ENCODE measurements at places on chromosomes 16 and 17.

DNA sequence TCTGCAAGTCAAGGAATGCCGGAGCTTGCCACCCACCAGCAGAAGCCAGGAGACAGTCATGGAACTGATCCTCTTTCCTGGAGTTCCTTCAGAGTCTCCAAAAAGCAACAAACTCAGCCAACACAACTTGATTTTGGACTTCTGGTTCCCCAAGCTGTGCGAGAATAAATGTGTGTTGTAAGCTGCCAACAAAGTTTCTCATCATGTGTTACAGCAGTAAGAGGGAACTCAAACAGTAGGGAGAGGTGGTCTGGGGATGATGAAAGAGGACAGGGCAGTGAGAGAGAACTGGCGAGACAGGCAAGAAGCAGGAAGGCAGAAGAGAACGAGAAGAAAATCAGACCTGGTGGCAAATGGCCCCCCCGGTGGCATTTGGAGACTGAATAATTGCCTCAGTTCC lies 204.9 kb downstream of the MAF start:
- no peak for DNase-seq

DNA sequence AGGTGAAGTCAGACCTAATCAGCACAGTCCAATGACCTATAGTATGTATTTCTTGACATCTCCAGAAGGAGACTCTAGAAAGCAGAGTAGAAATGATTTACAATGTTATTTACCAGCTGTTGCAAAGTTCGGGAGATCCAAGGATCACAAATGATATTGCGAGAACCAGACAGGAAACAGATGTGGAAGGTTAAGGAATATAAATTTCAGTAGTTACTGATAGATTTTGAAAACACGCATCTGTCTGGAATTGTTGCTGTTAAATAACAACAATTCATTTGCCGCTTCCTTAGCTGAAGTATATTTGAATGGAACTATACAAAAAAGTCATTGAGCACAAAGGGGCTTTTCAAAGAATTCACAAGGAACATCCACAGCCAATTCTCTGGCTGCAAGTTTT lies 72.0 kb downstream of the STXBP4 start:
- DNase-seq, result no peak

DNA sequence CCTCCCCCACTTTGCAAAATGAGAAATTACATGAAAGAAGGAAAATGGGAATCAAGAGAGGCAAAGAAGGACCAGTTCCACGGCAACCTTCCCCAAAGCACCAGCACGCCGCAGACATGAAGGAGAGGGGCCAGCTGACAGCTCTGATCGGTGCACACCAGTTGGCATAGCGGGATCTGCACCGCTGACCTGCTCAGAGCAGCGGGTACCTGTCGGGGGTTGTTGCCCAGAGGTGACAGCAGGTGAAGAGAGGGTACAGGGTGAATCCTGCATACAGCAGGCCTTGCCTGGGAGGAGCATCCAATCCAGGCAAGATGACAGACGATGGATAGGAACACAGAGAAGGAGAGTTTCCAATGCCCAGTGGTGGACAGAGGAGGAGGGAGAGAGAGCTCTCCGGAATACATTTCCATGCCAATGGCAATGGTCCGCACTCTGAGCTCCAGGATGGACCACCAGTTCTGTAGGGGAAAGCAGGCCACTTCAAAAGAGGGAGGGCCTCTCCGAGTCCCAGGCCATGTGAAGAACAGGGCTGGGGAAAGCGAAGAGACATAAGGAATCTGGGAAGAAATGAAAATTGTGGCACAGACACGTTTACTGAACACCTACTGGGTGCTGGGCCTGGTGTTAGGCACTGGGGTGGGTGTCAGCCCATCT lies 24.0 kb downstream of the CEP295NL start:
- no peak for DNase-seq

DNA sequence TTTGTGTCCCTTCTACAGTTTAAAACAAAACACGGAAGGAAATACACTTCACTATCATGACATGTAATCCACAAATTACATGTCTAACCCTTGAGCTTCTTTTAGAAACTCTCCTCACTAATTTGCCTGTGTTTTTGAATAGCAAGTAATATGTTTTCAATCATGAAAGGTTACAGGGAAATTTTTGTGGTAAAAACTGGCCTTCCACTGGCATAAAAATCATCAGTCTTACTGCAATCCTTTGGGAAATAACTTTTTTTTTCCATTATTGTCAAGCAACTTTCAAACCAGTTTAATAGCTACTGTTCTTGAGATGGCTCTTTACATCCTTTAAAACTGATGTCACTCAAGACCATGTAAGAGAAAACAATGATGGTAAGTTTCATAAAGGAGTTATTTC lies 27.0 kb downstream of the MYO1D start:
- DNase-seq, result no peak

GRCh38 chr17:42233994-42234393 lies 39.7 kb upstream of the GHDC start:
- no peak for DNase-seq

DNA sequence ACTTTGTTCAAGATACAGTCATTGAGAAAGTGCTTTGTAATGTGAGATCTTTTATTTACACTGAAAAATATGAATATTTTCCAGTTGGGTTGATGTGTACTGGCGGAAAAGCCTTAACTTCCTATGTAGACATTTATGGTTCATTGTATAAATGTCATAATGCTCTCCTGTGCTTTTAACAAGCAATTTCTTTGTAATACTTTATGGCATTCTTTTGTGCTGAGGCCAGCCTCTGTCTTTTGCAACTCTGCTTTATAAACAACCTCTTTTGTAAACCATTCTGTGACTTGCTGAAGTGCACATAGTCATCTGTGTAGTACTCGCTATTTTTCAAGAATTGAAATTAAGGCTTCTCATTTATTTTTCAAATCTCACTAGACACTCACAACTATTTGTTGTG lies 291.2 kb downstream of the CDH11 start:
- no peak for DNase-seq

DNA sequence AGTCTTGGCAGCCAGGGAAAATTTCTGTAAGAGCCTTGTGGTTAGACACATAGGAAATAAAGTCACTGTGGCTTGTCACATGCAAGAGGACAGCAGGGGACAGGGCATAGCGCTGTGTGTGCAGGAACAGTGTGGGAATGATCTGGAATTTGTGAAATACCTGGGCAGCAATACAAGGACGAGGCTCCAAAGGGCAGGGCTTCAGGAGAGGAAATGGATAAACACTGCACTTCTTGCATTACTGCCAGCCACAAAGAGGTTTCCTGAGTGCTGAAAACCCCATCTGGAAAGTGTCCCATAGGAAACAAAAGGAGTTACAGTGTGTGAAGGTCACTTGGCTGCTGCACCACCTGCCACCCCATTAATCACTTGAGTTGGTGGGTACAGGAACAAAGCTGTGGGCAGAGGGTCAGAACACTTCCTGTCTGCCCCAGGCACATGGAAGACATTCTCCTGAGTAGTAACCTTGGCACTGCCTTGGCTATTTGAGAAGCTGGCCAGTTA lies 12.1 kb upstream of the HP start:
- no peak for DNase-seq

- no peak for DNase-seq
Observed at GRCh38 chr17:81418710-81419318, 23.6 kb downstream of the BAHCC1 start.

DNA sequence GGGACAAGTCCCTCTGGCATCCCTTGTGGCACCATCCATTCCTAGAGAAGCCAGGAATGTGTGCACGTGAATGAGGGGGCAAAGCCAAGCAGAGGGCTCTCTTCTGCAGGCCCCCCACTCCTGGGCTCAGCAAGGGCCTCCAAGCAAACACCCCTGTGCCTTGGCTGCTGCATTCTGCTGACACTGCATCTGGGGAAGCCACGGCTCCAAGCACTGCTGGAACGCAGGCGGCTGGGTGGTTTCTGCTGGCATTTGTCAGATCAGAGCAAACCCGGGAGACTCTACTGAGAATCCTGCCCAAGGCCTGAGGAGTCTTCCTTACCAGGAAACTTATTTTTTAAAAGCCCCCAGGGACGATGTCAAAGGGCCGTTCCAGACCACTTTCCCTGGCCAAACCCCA lies 23.3 kb downstream of the ATP6V0D1 start:
- no peak for DNase-seq

- DNase-seq, result peak; percentile 68
Observed at GRCh38 chr16:23557779-23558702, 514 bp downstream of the UBFD1 start.

GRCh38 chr17:55639096-55639495 lies 83.6 kb downstream of the TMEM100 start:
- no peak for DNase-seq

DNA sequence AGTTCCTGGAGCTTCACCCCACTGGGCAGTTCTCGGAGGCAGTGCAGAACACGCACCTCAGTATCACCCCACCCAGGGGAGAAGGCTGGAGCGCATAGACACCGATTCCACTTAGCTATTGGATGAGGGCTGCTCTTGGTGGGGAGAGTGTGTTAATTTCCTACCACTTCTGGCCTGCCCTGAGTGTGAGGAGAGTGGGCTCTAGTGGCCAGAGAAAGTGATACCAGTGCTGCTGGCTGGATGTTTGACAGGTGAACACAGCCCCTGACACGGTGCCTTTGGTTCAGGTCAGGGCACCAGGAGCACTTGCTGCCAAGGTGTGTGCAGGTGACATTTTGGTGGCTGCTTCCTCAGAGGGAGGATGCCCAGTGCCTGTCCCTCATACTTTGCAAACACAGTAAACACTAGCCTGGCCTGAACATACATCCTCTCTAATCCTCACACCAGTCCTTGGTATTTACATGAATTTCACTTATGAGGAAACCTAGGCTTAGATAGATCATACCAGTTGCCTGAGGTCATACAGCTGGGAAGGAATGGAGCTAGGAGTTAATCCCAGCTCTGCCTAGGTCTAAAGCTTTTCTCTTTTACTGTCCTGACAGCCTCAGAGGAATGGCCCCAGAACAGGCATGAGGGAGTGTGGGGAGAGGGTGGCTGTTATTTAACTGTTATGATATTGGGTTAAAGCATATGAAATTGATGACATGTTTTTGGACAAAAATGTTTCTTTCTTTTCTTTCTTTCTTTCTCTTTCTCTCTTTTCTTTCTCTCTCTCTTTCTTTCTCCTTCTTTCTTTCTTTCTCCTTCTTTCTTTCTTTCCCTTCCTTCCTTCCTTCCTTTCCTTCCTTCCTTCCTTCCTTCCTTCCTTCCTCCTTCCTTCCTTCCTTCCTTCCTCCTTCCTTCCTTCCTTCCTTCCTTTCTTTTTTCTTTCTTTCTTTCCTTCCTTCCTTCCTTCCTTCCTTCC lies 21.0 kb upstream of the ITGAX start:
- no peak for DNase-seq

DNA sequence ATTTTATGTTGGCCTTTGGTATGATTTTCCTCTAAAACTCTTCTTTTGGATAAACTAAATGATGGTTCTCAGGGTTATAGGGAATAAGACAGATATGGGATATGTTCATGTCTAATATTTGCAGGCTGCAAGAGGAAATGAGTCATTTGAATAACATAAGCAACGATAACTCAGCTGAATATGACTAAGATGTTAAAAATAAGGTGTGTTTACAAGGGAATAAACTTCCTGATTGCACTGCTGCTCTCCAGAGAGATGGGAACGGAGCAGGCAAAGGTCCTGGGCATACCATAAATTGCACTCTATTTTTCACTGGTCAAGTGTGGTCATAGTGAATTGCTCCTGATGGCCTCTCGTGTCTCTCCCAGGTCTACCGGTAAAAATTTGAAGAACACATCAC lies 666.2 kb downstream of the TOX3 start:
- no peak for DNase-seq

DNA sequence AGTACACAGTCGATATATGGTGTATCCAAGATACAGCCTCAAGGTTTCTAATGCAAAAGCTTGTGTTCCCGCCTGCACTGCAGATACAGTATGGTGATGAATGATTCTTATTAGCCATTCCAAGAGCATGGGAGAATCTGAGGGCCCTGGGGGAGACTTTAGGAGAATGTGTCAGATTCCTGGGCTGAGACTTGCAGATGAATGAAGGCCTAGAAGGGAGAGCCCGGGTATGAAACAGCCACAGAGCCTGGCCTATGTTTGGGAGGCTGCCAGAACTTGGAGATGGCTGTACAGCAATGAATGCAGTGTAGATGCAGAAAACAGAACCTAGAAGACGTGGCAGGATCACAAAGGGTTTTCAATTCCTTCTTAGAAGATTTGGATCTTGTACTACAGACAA lies 510.7 kb downstream of the HAPSTR1 start:
- peak; percentile 5 for DNase-seq

DNA sequence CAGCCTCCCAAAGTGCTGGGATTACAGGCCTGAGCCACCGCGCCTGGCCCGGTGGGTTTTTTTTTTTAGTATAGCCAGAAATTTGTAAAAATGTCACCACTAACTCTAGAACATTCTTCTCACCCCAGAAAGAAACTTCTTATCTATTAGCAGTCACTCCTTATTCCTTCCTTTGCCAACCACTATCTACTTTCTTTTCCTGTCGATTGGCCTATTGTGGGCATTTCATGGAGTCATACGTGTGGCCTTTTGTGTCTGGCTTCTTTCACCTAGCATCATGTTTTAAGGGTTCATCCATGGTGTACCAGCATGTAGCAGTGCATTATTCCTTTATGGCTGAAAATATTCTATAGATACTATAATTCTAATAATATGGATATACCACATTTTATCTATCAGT lies 3.6 kb downstream of the CYB5D2 start:
- DNase-seq, result no peak

DNA sequence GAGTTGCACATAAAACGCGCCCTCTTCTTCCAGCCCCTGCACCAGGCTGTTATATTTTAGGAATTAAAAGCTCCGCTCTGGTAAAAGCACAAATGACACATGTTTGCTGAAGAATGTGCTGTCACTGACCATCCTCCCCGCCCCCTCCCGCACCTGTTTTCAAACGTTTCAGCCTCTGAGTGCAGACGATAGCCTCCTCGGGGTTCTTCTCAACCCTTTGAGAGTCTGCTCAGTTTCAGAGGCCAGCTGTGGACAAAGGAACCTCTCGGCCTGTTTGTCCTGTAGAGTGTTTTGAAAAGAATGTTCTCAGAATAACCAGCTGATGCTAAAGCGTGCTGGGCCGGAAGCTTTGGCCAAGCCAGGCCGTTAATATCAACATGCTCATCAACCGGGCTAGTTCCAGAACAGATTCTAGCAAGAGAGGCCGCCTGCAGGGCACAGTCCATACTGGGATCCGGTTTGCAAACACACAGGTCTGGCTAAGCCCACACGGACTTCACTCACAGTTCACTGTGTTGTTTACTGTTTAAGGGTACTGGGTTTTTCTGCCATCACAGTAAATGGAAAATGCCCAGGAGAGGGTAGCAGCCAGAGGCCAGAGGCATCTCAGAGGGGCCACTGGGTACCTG lies 6.4 kb upstream of the CACNG4 start:
- DNase-seq, result no peak

- DNase-seq, result no peak
Observed at GRCh38 chr17:38608648-38609047, 2.9 kb upstream of the SRCIN1 start.

DNA sequence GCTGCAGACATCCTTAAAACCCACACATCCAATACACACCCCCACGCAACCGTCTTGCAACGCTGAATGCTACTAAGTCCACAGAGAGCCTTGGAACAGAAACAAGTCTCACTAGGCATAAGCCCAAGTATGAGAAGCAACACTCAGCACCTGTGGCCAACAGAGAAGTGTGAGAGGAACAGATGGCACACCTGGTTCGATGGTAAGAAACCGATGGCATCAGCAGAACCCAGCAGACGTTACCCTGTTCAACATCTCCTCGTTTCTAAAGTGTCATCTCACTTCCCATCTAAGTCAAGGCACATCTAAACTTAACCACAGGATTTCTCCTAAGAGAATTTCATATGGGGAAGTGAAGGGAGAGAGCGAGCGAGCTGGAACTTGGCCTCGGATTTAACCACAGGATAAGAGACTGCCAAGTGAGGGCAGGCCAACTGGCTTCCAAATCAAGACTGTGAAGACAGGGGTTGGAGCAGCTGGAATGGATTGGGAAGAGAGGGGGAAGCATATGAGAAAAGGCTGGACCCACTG lies 41.0 kb downstream of the NXPH3 start:
- no peak for DNase-seq
